SHP77 (cell line): ENCODE measurements at places on chromosomes 7 and 10.

- no peak for DNase-seq
Observed at GRCh38 chr10:650441-650851, 39.0 kb downstream of the DIP2C start.

- no peak for DNase-seq
Observed at GRCh38 chr7:22184549-22185199, 172.3 kb downstream of the RAPGEF5 start.

- no peak for DNase-seq
Observed at GRCh38 chr10:73225518-73225917, 21.5 kb downstream of the DNAJC9 start.

GRCh38 chr7:24968165-24968564 lies 11.8 kb downstream of the OSBPL3 start:
- no peak for DNase-seq

GRCh38 chr10:67127441-67127840 lies 201.6 kb downstream of the LRRTM3 start:
- DNase-seq: no peak

- no peak for DNase-seq
Observed at GRCh38 chr10:128046156-128046952, 79.9 kb downstream of the MKI67 start.
